ENCODE measurements at places on chromosomes 3 and 15.

- ATAC-seq, result no peak
Observed at GRCh38 chr3:55673764-55674163, 186.7 kb upstream of the WNT5A start.

GRCh38 chr3:7721869-7722268 lies 779.8 kb upstream of the LMCD1 start:
- no peak for ATAC-seq

DNA sequence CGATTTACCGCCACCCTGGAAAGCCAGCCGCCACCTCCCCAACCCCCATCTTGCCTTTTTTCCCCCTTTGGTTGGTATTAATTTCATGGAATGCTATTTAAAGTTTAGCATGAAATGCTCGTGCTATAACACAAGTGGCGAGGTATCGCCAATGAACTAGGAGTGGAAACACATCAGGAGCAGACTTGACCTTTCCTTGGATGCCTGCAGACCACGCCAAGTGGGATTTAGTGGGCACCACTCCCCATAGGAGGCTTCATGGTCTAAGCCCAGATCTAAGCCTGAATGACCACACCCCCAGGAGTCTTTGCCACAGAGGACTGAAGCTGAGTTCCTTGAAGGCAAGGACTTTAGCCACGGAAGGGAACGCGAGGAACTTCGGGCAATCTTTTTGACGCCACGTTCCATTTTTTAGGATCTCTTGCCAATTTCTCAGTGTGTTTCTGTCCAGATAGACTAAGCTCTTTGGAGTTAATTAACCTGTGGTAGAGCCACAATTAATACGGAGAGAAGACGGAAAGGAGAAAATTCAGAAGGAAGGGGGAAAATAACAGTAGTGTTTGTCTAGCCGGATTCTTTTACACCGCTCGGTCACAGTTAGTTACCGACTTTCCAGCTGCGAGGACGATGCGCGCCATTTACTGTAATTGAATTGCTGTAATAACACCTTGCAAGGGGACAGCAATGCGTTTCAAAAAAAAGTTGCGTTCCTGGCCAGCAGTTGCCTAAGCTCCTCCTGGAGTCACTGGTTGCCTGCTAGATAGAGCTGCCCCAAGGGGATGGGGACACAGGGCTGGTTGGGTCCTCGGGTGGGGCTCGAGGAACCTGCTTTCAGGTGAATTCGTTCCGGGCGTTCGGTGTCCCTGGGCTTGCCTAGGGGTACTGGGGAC lies 37.1 kb downstream of the NR2F2 start:
- no peak for ATAC-seq

DNA sequence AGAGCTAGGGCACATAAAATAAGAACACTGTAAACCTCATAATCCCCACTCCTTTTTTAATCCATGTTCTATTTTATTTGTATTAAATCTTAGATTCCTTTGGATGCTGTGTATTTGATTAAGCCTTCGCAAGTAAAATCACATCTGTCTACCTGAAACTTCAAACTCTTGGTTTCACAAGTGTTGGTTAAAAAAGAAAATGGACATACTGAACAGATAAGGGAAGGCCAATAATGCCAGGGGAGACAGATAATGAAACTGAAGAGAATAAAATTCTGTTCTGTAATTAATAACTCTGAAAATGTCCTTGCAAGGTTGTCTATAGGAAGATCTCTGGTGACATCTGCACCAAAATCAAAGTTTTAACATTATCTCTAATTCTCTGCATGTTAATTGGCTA lies 114.2 kb downstream of the ULK4 start:
- no peak for ATAC-seq

- no peak for ATAC-seq
Observed at GRCh38 chr15:101483462-101483861, 6.0 kb downstream of the PCSK6 start.

- no peak for ATAC-seq
Observed at GRCh38 chr3:59127071-59127470, 77.2 kb upstream of the CFAP20DC start.

- no peak for ATAC-seq
Observed at GRCh38 chr3:177335728-177336127, 138.4 kb upstream of the TBL1XR1 start.

DNA sequence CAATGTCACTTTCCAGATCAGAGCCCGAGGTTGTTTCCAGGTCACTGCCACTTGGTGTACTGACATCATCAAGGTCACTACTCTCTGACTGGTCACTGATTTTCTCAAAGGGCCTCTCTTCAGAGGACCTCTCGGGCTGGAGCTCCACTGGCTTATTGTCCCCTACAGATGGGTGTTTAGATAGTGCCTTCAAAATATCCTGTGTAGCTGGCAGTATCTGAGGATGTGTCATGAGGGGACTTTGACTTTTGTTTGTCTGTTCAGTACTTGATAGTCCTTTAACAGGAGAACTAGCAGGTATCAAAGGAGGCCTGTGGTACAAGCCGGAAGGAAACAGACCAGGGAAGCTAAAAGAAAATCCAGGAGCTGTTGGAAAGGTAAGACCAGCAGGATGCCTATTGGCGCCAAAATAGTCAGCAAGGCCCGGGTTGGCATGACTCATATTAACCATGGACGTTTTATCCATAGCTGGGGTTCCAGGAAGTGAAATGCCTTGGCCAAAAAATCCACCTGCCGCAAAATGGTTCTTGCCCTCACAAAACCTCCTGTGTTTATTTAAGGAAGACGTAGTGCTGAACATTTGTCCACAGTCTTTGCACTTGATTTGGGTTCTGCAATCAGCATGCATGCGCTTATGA lies 547.3 kb downstream of the MECOM start:
- ATAC-seq, result no peak

DNA sequence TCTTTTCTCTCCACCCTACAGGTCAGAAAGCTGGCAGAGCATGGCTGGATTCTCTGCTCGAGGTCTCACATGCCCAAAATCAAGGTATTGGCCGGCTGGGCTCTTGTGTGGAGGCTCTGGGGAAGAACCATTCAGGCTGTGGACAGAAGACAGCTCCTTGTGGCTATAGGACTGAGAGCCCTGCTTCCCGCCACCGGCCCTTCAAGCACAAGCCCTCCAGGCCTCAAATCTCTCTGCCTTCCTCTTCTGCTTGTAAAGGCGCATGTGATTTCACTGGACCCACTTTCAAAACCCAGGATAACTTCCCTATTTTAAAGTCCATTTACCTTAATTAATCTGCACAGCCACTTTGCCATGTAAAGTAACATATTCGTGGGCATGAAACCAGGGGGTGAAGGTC lies 36.2 kb upstream of the MGLL start:
- no peak for ATAC-seq

- ATAC-seq, result no peak
Observed at GRCh38 chr3:112778353-112778948, 68.2 kb downstream of the CD200R1L start.

- ATAC-seq, result no peak
Observed at GRCh38 chr15:62417439-62417838, 252.4 kb upstream of the C2CD4B start.

DNA sequence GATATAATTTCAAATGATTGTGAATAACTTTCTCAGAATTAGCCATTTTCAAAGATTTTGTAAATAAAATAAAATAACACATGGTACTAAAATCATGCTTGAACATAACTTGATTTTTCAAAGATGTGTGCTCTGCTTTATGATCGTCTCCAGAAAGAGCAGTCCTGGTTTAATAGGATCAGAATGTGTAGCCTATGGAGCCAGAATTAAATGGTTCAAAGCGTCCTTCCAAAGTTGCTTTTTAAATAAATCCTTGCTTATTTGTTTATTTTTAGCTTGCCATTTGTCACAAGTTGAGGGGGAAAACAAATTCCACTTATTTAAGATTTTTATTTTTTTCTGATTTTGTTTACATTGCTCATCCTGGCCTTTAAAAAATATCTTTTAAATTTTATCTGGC lies 123.7 kb upstream of the SPRED1 start:
- no peak for ATAC-seq

DNA sequence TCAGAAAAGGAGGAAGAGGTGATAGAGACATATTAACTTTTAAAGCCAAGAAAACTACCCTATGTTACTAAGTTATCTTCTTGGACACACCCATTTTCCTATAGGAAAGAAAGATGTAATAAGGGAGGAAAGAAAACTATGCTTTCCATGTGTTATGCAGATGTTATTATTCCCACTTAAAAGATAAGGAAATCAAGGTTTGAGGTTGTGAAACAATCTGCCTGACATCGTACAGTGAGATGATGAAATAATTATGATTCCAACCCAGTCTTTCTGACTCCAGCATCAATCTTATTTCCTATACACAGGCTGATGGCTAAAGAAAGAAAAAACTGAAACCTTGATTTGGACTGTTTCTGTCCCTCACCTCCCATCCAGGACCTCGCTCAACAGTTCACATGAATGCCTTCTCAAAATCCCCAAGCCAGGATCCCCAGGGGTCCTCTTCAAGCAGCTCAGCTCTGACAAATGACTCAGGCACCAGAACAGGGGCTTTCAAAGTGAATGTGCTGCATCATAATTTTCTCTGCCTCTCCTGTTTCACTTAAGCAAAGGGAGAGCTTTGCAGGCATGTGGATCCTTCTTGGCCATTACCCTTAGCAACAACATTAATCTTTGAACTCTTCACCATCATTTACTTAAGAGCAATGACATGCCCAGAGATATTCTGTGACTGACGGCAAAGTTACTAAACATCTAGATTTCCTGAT lies 12.4 kb upstream of the EID1 start:
- ATAC-seq, result no peak

- ATAC-seq, result no peak
Observed at GRCh38 chr3:46423588-46423987, 16.5 kb downstream of the CCRL2 start.

GRCh38 chr3:192884777-192885773 lies 32.6 kb downstream of the MB21D2 start:
- no peak for ATAC-seq

DNA sequence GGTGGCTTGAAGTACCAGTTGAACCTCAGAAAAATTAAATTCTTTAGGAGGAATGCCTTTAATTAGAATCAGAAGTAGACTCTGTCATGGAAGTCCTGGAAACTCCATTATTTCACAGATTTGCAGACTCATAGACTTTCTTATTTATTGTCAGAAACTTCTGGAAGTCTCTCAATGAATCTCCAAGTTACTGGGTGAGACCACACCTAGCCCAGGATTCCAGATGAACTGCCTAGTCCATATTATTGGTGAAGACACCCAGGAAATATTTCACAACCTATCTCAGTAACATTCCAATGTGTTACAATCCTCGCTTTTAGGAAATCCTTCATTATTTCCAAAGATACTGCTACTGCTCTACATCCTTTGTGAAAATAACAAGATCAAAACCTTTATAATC lies 6.5 kb upstream of the THBS1 start:
- no peak for ATAC-seq

GRCh38 chr15:63896336-63897115 lies 62.8 kb upstream of the HERC1 start:
- ATAC-seq, result peak; percentile 76

GRCh38 chr15:33636958-33637357 lies 326.2 kb downstream of the RYR3 start:
- no peak for ATAC-seq

- ATAC-seq, result peak; percentile 16
Observed at GRCh38 chr3:51384055-51384725, 901 bp upstream of the MANF start.

DNA sequence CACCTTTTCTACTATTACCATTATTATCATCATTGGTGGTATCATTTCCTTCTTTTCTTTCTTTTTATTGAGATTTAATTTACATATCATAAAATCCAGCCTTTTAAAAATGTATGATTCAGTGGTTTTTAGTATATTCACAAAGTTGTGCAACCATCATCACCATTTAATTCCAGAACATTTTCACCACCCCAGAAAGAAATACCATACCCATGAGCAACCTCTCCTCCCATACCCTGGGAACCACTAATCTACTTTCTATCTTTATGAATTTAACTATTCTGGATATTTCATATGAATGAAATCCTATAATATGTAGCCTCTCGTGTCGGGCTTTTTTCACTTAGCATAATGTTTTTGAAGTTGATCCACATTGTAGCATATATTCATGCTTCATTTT lies 29.1 kb downstream of the AAGAB start:
- ATAC-seq, result no peak

DNA sequence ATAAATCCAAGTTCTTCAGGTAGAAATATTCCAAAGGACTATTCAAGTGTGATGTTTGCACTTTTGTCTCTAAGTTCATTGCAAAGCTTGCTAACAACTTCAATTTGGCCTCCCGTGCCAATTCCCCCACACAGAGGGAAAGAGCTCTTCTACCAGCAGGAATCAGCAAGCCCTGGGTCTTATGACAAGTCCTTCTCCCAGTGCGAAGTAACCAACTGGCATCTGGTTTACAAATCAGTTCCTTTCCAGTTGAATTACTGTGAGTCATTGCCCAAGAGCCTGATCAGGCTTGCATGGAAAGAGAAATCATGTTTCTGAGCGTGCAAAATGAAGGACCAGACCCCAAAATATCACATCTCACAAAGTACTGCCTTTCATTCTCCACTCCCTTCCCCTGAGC lies 62.7 kb upstream of the SLCO3A1 start:
- ATAC-seq, result no peak

DNA sequence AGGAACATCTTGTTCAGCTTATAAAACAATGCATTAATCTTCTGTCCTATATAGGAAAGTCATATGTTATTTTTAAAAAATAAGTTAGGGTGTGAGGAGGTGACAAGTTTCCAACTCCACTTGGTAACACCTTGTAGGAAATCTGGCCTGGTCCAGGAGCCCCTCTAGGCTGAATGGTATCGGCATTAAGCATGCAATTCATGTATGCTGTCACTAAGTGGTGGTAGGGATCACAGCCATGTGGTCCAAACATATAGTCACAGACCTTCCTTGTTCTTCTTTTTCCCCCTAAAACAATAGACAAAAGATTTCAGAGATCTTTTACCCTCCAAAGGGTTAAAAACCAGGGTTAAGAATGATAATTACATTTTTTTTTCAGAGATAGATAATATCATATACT lies 4.2 kb upstream of the APBA2 start:
- ATAC-seq, result no peak

GRCh38 chr15:51652084-51652668 lies 29.1 kb upstream of the SCG3 start:
- no peak for ATAC-seq

- no peak for ATAC-seq
Observed at GRCh38 chr3:160475884-160476283, 26.3 kb upstream of the TRIM59 start.
